RCC 7860 (cell line): ENCODE measurements at places on chromosomes 11 and 22.

DNA sequence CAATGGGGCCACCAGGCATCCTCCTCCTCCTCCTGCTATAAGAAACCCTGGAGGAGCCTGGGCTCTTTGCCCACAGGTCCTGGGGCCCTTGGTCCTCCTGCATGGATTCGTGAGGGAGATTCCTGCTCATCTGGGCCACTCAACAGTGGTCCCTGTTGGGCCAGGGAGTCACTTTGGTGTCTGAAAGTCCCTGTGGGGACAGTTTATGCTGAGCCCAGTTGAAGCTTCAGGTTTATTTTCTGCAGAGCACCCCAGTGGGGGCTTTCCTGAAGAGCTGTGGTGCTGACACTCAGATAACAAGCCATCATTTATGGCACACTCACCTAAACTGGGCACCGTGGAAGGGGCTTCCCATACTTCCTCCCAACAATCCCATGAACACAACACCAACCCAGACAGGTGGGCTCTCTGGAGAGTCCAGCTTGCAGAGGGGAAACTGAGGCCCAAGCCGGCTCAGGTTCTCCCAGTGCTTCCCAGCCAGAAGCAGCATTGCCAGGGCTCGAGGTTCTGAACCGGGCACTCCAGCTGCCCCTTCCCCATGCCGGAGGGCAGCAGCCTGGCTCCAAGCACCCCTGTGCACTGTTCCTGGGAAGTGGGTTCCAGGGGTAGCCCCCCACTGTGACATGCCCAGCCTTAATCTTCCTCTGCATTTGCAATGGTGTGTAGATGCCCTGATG lies 91.3 kb downstream of the MYEOV start:
- no peak for DNase-seq

DNA sequence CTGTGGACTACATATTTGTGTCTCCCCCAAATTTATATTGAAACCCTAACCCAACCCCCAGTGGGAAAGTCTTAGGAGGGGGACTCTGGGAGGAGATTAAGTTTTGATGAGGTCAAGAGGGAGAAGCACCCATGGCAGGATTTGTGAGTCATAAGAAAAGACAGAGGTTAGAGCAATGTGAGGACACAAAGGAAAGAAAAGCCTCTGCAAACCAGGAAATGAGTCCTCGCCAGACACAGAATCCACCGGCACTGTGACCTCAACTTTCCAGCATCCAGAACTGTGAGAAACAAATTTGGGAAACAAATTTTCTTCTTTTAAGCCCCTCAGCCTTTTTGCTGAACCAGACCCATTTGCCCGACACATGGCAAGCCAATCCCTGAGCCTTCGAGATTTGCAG lies 397.0 kb downstream of the NTM start:
- DNase-seq, result no peak

- DNase-seq, result no peak
These were observed 14.8 kb downstream of the CCND1 start for GRCh38 chr11:69655479-69656428.

- no peak for DNase-seq
These were observed 395.1 kb downstream of the MN1 start for GRCh38 chr22:27406389-27406861.

- DNase-seq, result no peak
These were observed 85.8 kb downstream of the RELT start for GRCh38 chr11:73461964-73462363.

GRCh38 chr11:36345535-36346141 lies 49.5 kb downstream of the PRR5L start:
- DNase-seq, result no peak

- DNase-seq, result no peak
These were observed 2.7 kb downstream of the APOL2 start for GRCh38 chr22:36236388-36237319.

DNA sequence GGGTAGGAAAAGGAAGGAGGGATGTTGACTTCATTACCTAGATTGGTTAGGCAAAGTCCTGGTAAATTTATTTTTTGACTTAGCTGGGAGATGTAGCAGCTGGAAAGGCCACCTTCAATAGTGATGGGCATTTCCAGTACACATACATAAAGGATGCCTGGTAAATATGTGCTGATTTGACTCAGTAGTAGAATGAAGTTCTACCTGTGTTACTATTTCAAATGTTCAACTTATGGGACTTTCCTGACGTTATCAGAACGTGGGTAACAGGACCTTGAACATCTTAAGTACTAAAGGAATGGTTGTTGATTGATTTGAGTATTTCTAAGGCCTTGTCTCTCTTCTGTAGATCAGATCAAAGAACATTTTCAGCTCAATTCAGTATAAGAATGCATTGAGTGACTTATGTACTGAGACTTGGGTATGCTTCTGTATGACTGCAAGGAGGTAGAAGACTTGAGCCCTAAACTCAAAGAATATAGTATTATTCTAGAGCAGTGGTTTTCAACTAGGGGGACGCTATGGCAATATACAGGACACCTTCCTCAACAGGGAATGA lies 27.1 kb downstream of the RNF121 start:
- no peak for DNase-seq

DNA sequence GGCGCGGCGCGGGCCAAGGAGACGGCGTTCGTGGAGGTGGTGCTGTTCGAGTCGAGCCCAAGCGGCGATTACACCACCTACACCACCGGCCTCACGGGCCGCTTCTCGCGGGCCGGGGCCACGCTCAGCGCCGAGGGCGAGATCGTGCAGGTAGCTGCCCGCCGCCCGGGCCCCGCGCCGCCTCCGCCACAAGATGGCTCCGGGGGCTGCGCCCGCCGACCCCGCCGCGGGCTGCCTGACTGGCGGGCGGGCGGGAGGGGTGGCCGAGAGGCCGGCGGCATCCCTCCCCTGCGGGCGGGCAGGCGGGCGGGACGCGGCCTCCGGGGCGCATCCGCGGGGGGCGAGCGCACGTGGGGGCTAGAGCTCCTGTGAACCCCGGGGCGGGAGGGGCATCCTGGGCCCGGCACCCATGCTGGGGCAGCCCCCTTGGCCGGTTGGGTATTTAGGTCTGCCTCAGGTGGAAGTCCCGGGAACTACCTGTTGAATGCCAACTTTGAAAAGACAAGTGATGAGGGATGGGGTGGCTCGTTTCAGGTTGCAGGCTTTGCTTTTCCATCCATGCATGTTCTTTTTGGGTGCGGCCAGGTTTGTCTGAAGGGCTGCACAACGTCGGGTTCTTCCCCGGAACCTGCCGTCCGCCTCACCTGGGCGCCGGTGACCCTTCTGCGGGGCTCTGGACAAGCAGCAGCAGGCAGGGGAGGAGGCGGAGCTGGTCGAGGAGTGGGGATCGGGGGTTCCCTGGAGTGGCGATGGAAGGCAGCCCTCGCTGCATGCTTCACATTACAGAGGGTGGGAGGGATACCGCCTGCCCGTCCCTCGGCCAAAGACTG lies 760 bp downstream of the ZNRF3 start:
- DNase-seq, result no peak

DNA sequence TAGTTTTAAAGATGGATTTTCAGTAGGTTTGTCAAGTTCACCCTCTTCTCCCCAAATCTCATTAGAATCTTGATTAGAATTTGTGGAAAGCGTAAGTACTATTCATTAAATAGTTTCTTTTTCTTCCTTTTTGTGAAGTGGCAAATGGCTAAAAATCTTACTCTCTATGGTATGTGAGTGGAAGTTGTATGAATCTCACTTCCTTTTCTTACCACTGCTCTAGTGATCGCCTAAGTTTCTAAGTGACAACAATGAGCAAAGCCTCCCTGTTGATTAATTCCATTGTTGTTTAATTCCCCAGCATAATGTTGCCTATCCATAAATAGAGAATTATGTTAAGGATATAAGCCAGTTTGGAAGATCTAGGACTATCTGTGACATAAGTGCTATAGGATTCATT lies 82.7 kb downstream of the PGR start:
- DNase-seq, result no peak

DNA sequence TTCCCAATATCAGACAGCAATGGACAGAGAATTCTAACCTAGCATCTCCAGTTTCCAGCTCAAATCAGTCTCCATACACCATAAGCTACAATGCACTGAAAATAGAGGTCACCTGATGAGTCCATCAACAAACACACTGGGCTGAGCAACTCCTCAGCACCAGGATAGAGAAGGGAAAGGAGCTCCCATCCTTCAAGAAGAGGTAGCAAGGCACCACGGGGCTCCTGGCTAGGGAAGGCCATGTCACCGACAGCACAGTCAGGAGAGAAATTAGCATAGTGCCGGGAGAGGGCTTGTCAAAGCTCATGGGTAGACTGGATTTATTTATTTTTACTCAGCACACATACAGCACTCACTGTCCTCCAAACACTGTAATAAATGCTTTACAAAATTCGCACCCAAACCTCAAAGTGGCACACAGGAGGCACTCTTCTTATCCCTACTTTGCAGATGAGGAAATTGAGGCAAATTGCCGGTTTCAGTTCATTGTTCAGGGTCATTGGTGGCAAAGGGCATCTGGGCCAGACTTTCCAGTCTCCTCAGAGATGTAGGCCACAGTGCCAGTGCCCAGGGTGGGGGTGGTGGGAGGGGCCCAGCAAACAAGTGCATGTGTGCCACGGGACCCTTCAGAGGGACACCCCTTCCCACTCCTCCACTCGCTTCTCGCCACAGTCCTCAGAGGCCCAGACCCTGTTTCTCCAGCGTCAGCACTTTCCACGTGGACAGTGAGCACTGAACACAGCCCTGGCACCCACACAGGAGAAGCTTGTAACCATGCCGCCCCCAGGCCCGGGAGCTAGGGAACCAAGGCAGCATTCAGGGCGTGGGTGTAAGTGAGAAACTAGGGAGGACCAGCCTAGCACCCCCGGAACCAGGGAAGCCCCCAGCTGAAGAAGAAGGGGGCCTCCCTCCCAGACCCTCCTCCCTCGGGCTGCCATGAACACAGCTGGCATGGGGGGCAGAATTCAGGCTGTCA lies 1417.4 kb downstream of the TBC1D22A start:
- DNase-seq, result no peak

GRCh38 chr11:16512198-16512898 lies 156.0 kb upstream of the SOX6 start:
- DNase-seq, result no peak
